AG04450 (cell line): ENCODE measurements at places on chromosomes 6 and 20.

DNA sequence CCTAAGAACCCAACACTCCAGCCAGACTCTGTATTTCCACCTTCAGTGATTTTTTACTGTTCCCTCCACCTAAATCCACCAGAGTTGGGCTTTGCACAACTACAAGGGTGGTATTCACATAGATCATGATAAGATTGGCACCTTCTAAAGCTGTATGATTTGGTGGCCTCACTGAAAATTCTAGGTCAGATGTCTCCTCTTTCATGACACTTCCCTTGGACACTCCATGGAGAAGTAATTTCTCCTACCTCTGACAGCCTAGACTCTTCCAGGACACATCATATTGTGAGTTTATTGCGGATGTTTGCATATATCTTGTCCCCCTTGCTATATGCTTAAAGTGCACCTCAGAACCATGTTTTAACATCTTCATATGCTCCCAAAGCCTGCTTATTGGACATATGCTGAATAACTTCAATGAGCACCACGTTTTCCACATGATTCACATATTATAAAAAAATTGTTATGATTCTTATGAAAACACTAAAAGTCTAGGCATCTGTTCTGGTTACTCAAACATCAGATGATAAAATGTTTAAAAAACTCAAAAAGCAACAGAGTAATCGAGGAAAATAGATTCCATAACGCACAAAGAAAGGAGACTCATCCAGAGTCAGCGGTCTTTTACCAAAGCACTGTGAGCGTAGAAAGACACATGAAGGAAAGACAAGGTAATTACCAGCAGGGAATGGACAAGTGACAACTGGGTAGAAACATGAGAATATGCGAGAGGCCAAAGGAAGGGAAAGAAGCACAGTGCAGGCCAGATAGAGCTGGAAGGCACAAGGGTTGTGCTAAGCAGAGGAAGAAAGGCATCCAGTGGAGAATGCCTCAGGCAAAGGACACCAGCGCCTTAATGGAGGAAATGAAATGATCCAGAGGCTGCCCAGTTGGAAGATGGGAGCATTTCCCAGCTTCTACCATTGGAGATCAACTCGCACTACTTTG, 46.5 kb downstream of the KIF16B start:
- no peak for DNase-seq

DNA sequence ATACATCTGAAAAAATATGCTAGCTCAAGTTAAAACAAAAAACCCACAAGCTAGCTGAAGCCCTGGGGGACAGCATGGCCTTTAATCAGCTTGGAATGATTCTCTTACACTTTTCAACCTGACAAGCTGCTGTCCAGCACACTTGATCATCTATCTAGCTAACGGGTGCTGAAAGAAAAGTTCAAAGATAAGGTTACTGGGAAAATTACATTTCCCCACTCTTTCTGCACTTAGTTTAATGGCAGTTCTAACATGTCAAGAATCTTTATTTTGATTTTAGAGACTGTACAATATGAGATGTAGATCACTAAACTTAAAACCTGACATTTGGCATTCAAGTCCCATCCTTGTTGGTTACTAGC, 53.4 kb downstream of the STK4 start:
- DNase-seq = no peak

- no peak for DNase-seq
These were observed 163.1 kb downstream of the LY86 start for GRCh38 chr6:6751619-6752023.

DNA sequence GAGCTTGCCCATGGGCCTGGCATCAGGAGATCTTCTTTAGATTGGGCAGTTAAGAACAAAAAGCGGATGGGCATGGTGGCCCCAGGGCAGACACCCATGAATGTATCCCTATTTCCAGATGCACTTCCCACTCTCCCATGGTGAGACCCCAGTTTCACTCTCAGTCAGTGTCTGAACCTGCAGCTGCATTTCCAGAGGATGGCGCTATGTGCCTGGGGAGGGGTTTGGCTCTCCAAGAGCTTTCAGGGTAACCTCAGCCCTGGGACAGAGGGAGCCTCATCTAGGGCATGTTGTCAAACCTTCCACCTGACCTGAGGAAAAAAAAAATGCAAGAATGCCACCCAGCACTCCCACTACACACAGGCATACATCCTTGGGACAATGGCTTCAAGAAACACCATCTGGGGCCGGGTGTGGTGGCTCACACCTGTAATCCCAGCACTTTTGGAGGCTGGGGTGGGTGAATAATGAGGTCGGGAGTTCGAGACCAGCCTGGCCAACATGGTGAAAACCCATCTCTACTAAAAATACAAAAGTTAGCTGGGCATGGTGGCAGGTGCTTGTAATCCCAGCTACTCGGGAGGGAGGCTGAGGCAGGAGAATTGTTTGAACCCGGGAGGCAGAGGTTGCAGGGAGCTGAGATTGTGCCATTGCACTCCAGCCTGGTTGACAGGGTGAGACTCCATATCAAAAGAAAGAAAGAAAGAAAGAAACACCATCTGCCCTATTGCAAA, 1.9 kb downstream of the CST9L start:
- DNase-seq = no peak

DNA sequence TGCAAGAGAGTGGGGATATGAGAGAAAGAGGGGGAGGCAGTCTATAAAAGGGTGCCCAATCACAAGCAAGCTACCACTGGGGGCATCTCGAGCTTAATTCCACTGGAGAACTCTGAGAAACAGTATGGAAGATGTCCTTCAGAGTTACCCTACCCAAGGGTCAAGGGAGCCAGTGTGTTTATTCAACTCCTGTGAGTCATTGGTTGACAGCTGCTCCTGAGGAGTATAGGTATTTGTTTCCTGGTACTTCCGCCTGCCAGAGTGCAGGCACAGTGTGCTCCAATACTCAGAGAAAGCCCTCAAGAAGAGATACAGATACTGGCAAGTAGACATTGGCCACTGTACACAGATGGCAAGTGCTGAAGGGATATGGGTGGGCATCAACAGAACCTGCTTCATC, 49.5 kb downstream of the ARHGAP40 start:
- no peak for DNase-seq

DNA sequence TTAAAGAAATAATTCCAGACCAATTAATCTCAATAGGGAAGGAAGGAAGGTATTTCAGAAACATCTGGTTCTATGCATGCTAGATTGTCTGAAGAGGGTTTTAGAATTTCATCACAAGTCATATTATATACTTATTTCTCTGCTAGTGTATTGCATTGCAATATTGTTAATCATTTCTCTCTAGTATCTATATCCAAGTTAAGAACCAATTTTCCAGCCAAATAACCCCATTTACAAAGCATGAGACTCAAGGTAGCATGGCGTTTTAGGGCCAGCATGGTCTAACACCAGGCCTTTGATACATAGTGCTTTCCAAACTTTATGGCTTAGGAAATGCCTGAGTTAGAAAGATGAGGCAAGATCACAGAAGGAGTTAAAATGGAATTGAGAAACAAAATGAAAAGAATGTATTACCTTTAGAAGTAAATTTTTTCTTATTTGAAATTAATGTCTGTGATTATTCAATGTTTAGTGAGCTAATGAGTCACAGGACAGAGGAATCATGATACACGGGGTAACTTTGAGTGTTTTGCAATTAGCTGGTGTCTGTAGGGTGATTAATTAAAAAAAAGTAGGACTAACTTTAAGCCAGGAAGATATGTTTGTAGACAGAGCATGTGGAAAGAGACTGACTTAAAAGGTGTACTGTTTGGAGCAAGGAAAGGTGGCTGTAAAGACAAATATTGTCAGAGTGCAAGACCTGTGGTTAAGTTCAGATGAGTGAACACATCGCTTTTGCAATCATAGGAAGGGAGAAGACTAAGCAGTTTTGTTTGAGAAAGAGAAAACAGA, 1006.2 kb upstream of the CITED2 start:
- DNase-seq = no peak

DNA sequence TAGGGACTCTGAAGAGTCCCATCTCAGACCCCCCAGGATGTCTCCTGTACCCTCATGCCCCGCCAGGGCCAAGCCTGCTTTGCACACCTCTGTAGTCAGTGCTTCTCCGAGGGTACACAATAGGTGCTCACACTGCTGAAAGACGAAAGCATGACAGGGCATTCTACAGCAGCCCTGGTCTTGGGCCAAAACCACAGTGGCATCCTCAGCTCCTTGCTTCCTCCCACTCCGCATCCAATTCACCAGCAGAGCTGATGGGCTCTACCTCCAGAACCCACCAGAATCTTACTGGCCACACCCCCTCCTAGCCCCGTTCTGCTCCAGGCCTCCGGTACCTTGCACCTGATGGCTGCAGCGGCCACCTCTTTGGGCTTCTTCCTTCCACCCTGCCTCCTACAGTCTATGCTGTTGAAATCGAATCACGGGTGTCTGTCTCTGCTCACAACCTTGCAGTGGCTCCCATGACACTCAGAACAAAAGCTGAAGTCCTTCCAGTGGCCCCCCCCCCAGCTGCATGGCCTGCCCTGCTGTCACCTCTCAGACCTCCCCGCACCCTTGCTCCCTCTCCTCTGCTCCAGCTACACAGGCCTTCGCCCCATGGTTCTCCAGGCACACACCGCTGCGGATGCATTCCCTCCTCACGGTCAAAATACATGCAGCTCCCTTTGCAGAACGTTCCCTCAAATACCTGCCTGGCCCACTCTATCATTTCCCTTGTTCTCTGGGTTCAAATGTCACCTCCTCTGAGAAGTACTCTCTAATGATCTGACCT, 1.2 kb downstream of the ANGPT4 start:
- DNase-seq = no peak

GRCh38 chr6:135195522-135195921, 14.4 kb downstream of the MYB start:
- DNase-seq = no peak

DNA sequence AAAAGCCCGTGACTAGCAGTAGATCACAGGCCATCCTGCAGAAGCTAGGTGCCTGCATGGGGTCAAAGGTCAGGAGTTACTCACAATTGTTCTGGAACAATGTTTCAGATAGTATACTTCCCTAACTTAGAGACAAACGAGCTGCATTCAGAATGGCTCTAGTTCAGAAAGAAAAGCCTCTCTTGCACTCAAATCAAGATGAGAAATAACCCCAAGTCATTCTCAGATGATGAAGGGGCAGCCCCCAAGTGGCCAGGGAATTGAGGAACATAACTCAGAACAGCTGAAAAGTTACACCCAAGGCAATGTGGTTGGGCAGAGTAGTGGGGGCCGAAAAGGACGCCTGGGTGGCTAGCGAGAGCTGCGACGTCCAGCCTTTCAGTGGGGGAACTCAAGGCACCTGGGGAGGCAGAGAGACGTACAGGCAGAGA, 27.8 kb downstream of the FYN start:
- DNase-seq = no peak

- DNase-seq = no peak
These were observed 128.8 kb downstream of the SOBP start for GRCh38 chr6:107618672-107619071.

DNA sequence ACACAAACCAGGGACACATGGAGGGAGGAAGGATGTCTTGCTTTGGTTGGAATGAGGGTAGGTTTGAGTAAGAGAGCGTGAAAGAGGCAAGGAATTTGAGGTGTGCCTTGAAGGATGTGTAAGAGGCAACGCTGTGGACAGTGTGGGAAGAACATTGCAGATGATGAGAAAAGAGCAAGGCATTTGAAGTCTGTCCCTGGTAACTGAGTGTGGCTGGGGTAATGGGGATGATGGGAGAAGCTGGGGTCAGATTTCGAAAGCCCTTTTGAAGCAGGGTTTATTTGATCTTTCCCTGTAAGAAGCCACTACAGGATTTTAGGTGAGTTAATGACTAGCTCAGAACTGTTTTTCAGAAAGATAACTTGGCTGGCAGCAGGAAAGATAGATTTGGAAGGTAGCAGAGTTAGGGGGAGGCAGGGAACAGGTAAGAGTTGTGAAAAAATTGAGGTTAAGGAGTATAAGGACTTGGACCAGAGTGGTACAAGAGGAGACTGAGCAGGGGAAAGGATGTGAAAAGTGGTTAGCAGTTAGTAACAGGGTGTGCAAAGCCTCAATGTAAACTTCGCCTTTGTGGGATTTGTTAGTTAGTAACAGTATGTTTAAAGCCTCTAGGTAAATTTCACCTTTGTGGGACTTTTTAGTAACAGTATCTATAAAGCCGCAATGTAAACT, 17.7 kb downstream of the UTRN start:
- DNase-seq = no peak

DNA sequence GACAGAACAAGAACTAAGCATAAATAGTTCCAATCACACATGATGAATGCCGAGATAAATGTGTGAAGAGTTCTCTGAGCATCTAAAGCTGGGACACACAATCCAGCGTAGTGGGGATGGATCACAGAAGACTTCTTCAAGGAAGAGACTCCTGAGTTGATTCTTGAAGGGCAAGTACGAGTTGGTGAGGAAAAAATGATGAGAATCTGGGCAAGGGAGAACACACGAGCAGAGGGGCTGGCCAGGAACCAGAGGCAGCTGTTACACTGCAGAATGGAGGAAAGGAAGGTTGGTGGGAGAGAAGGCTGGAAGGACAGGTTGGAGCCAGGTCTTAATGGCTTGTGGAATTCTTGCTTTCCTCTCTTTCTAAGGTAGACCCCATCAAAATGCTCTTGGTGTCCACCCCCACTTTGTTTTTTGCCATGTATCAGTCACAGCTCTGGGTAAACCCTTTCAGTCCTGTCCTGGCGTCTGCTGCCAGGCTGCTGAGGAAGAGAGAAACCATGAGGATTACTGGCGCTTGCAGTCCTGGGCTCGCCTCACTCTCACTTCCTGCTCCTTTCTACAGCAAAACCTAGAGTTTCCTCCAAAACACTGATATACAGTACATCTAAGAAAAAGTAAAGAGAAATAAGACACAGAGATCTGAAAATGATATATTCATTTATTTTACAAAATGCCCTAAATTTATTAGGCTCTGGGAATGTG, 127.6 kb upstream of the FAM184A start:
- DNase-seq = no peak

DNA sequence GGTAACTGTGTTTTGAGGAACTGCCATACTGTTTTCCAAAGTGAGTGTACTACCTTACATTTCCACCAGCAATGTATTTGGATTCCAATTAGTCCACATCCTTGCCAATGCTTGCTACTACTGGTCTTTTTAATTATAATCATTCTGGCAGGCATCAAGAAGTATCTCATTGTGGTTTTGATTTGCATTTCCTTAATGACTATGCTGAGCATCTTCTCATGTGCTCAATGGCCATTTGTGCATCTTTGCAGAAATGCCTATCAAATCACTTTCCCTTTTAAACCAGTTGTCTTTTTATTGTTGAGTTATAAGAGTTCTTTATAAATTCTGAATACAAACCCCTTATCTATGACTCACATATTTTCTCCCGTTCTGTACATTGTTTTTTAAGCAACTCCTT, 75.9 kb downstream of the ATG5 start:
- no peak for DNase-seq

GRCh38 chr6:11810039-11810541, 31.5 kb upstream of the ADTRP start:
- no peak for DNase-seq

DNA sequence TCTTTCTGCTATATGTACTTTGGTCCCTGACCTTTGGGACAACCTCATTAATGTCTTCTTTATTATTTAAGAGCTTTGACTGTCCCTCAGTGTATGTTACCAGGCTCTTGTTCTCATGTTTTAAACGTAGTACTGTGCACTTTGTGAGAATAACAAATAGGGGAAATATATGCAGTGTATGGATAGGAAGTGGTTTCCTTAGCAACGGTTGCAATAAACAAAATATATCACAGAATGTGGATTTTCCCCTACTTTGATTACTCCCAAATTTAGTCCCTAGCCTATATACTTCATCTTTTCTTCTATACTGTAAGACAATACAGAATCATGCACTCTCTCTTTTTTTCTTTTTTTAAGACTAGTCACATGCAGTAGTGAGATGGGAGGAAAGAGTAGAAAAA, 123.8 kb upstream of the AKIRIN2 start:
- DNase-seq = no peak
